ENCODE measurements at places on chromosomes 5 and 9.

DNA sequence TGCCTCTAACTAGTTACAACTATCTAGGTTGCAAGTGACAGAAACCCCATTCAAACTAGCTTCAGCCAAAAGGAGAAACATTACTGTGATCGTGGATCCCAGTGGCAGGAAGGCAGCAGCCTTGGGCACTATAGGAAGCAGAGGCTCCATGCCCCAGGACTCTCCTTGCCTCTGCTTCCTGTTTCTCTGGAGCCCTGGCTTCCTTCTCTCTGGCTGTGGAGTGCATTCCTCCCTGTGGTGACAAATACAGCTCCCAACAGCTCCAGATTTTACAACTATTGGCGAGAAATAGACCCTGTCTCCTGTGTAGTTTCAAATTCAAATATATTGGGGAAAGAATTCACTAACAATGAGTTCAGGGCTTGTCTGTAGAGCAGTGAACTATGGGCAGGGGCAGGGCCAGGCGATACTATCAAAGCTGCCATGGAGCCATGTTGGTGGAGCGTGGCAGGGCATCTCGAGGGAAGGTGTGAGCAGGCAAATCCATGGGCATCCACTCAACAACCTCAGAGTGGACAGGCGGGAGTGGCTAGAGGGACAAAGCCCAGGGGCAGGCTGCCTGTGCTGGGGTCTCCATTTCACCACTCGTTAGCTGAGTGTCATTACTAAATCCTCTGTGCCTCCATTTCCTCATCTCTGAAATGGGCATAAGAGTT lies 189.5 kb downstream of the ERCC6L2 start:
- peak; percentile 13 for DNase-seq

DNA sequence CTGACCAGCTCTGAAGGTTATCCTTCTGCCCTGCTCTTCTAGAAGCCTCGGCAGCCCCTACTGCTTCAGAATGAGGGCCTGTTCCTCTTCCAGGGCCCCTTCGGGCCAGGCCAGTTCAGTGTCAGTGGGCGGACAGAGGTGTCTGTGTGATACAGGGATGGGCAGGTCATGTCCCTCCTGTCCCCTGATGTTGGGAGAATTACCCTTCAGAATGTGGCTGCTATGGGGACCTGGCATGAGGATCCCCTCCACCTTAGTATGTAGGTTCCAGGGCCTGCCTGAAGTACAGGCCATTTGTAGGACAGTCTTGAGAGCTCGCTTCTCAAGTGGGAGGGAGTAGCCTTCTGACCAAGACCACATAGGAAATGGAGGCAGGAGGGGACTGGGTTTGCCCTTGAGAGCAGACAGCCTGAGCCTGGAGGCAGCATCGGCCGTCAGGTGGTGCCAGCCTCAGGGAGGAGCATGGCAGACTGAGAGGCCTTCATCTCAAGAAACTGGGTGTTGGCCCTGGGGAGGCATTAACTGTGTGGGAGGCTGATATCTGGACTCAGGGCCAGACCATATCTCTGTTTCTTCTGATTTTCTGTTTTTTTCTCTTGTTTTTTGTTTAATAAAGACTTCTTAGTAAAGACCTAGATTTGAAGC lies 32.0 kb downstream of the ANGPTL2 start:
- DNase-seq, result no peak

DNA sequence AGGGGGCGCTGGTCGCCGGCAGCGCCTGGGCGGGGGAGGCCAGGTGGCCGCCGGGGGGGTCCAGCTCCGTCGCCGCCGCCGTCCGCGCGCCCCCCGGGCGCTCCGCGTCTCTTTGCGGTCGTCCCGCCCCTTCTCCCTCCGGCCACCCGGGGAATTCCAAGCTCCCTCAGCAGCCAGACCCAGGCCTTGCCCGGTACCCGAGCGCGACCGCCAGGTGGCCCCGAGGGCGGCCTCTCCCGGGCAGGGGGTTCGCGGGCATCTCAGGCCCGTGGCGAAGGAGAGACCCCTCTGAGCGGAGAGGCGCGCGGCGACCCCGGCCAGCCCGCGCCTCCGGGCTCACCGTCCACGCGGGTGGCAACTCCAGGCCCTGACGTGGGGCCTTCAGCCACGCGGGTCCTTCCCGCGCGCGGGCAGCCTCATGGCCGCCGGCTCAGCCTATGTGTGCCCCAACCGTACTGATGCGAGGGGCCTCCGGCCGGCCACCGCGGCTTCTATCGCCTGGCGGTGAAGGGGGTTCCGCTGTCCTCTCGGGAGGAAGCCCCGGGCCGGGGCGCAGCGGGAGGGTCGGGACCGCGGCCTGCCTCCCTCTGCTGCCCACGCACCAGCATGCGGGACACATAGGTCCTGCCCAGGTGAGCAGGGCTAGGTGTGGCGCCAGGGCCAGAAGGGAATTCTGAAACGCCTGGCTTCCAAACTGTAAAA lies 529 bp upstream of the NRARP start:
- DNase-seq, result no peak

DNA sequence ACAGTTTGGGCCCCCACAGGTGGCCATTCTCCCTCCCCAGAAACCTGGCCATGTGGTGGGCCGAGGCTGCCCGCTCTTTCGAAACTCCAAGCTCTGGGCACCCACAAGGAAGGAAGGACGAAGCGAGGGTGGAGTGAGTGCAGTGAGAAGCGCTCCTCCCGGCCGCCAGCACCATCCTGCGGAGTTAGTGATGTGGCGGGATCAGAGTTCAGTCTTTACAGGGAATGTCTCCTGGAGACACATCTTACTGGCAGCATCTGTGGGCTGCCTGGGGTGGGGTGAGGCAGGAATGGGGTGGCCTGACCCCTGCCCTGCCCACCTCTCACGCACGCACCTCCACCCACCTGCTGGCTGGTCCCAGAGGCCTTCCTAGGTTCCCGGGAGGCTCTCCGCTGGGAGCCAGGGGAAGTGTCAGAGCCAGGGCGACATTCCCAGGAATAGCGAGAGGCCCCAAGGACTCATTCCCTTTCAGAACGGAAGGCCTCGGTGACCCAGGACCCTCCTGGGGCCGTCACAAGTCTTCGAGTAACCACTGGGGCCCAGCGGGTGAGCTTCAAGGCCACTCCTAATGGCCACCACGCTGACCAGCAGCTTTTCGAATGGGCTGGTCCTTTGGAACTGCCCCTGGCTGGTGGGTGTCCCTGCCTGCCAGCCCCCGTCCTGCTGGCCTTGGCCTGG lies 5.5 kb upstream of the RNU6ATAC start:
- DNase-seq, result no peak

DNA sequence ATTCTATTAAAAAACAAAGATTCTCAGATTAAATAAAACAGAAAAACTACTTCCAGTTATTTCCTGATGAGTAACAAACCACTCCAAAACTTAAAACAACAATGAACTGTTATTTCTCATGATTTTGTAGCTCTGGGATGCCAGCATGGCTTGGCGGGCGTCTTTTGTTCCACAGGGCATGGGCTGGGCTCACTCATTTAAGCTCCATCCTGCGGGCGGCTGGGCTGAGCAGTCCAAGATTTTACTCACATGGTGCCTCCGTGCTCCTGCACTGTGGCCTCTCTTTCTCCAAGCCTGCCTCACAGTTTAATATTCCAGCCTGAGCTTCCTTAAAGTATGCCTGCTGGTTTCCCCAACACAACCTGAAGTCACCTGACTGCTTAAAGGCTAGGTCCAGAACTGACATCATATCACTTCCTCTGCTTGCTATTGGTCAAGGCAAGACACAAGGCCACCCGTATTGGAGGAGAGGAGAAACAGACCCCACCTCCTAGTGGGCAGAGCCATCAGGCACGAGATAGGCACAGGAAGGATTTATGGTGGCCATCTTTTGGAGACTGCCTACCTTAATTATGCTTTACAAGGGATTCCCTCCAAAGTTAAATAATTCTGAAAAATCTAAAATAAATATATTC lies 41.6 kb upstream of the ZBTB43 start:
- DNase-seq, result no peak

DNA sequence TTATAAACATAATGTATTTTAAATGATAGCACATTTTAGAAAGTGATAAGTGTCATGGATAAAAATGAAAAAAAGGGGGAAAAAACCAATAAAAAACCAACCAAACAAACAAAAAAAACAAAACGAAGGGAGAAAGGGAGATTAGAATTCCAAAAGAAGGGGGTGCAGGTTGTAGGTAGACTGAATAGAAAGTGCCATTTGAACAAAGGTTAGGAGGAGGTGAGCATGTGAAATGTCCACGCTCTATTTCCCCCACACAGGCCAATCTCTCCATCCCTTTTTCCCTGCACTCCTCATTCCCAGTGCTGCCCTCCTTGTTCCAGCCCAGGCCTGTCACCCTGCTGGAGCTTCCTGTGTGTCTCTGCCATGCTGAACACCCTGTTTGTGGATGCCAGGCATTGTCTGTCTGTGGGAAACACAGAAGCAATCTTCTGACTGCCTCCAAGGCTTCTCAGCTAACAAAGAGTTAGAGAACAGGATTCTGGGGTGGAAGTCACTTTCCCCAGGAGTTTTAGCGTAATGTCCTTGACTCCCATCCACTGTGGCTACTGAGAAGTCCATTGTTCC lies 138.8 kb downstream of the ADAMTS16 start:
- no peak for DNase-seq

GRCh38 chr5:166906991-166907713 lies 1384.3 kb upstream of the WWC1 start:
- DNase-seq, result peak; percentile 85

GRCh38 chr5:113022661-113023060 lies 46.1 kb downstream of the DCP2 start:
- no peak for DNase-seq

DNA sequence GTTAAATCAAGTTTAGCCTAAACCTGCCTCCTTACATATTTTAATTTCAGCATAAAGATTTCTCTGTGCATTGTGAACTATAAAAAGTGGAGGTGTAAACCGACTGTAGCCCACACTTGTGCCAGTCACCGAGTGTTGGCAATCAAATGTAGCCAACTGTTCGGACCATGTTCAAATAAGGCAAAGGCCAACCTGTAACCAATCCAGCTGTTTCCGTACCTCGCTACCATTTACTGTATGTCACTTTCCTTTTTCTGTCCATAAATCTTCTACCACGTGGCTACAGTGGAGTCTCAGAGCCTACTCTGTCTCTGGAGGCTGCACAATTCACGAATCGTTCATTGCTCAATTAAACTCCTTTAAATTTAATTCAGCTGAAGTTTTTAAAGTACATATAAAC lies 156.0 kb downstream of the SLC25A46 start:
- DNase-seq, result no peak

DNA sequence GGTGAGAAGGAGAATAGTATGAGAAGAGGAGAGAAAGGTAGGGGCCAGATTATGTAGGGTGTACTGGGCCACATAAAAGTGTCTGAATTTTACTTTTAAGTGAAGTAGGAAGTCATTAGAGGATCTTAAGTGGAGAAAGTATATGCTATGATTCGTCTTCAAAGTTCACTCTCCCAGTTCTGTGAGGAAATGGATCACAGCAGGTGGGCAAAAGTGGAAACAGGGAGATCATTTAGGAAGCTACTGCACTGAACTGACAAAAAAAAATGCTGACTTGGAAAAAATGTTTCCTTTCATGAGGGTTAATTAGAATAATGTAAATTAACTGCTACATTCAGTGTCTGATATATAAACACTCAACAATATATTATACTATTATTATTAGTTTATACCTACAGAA lies 2.4 kb downstream of the KIF24 start:
- DNase-seq, result no peak

DNA sequence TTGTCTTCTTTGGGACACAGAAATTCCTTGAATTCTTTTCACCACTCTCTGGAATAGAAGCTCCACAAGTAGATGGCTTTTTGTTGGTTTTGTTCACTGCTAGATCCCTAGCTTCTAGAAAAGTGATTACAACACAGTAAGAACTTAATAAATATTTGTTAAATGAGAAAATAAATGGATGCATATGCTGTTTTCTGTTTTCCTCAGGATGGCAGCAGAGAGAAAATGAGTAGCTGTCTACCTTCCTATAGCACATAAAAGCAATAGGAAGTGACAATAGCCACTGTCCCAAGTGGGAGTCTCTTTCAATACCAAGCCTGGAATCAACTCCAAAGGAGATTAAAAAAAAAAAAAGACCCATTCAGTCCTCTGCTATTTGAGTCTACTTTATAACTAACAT lies 100.6 kb upstream of the NREP start:
- DNase-seq, result peak; percentile 6

DNA sequence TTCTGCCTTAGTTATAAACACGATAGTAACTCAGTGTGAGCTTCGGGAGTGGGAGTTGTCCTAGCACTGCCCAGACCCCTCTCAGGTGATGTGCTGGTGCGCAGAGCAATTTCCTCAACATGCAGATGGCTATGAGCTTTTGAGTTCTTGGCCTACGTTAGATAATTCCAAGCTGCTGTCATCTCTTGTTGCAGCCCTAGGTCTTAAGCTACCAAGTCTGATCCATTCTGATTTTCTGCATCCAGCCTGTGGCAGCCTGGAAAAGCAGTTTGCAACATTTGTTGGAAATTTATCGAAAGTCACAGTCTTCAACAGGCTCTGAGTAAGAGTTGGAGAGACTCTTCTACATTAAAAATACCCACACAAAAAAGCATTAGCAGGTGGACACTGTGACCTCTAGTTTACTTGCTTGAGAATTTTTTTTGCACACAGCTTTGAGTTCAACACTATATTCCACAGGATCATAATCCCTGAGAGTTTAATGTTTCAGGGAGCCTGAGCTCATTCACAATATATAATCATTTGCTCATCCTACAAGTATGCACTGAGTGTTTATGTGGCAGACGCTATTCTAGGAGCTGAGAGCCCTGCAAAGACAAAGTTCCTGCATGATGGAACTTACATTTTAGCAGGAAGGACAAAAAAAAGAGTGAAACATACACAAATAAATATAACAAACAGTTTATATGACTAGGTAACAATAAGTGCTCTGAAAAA lies 91.6 kb downstream of the UBE2QL1 start:
- DNase-seq, result peak; percentile 7

DNA sequence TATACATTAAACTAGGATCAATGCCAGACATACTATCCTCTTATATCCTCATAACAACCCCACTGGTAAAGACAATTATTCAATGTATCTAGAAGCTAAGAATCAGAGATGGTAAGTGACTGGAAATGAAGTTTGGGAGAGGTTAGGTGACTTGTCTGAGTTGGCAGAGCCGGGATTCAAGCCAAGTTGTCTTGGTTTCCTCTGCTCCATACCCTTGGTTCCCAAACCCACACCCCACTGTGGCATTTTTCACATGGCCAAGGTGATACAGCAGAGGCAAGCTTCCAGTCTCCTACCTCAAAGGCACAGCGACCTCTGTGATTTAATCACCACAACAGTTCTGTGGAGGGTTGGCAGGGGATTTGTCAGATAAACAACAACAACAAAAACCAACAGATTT lies 34.7 kb upstream of the ADRB2 start:
- DNase-seq, result no peak

DNA sequence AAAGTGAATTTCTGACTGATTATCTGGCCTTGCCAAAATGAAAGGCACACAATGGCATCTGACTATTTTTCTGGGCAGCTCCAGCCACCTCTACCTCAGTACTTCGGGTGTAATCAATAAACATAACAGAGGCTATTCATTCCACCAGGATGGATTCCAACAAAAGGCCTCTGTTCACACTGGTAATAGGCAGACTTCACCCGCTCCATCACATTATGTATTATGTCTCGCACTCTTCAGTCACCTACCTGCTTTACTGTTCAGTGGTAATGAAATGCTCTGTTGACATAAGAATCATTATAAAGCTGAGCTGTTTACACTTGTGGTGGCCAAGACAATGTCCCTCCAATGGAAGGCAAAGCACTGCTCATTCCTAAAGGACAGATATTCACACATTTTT lies 1333.7 kb upstream of the WWC1 start:
- no peak for DNase-seq
